Pulmonary artery endothelial cell (primary cell): ENCODE measurements at places on chromosomes 2 and 18. TPM values are rescaled to one million over a fixed set of nuclear protein-coding genes. Genes with fewer than 3 reads are reported as not detected.

DNA sequence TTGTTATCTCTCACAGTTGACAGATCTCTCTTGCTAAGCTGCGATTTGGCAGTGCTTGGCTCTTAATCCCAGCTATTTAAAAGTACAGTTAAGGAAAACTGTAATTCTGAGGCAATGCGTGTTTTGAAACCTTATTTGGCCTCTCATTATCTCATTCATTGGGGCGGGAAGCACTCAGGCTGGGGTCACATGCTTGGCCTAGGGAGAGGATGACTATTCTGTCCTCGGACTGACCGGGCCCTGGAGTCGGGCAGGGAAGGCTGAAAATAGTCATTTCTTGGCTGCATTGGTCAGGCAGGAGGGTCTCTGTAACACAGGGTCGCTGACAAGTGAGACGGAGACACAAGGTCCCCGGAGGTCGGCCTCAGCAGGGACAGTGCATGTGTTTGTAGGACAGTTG, 20.2 kb upstream of the EMILIN2 start:
- DNase-seq = no peak

DNA sequence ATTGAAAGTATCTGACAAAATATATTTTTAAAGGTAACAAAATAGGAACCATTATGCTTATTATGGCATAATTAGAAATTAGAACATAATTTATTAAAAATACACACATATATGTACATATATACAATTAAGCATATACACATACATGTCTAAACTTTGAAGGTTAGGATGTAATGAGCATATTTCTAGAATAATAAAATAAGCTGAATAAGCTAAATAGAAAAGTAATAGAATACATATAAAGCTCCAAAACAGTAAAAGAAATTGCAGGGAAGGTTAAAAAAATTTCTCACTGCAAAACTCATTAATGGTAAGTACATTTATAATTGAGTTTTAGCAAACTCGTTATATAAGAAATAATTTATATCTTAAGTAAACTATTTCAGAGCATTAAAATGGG, 1561.5 kb upstream of the ZEB2 start:
- no peak for DNase-seq

DNA sequence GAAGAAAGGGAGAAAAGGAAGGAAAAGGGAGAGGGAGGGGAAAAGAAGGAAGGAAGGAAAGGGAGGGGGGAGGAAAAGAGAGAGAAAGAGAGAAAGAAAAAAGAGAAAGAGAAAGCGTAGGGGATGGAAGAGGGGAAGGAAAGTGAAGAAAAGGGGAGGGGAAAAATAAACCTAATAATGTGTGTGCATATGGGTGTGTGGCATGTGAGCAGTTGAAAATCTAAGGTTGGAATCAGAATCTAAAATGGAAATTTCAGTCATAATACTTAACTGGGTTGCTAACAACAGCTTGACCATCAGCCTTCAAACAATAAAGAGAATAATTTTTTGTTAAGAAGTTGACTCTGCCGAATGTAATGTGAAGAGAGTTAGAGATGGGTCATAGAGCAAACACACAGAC, 407.9 kb upstream of the SLC14A2 start:
- DNase-seq = no peak

The PSMA8 gene
- total RNA-seq = not detected in 2 replicates

The CCDC74B gene
- total RNA-seq = 1.2 and 1.5 TPM in 2 replicates
